ENCODE measurements at places on chromosomes 13 and 19. TPM values are rescaled to one million over a fixed set of nuclear protein-coding genes. Genes with fewer than 3 reads are reported as not detected.

- no peak for DNase-seq
Observed at GRCh38 chr19:16198370-16198651, 600 bp downstream of the AP1M1 start.

DNA sequence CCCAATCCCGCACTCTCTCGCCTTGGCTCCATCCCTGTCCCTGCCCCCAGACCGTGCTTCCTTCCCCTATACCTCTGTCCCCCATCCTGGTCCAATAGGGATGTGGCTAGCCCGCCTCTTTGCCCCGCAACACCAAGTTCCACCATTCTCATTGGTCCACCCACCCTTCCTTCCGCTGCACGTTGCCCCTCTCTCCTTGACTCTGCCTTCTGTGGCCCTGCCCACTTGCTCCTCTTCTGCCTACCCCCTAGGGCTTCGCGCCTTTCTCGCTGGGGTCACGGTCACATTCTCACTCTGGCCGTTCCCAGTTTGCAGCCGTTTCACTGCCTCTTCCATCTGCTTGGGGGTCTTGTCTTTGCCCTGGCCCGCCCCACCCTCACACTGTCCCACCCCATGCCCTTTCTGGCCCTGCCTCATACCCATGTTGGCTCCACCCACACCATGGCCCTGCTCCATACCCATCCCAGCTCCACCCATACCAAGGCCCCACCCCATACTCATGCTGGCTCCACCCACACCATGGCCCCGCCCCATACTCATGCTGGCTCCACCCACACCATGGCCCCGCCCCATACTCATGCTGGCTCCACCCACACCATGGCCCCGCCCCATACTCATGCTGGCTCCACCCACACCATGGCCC is 4.5 kb upstream of the ARHGAP45 start:
- DNase-seq: no peak

Gene YJEFN3
- total RNA-seq: 0.19 TPM

Gene TUBA3C
- not detected for total RNA-seq

Gene STOML3
- total RNA-seq: not detected

All from liver (tissue), 10 donors.